CD8-positive, alpha-beta T cell (primary cell): ENCODE measurements at places on chromosomes 3 and 15.

- DNase-seq = no peak
Measured at GRCh38 chr3:27649277-27649676, 72.8 kb downstream of the EOMES start.

GRCh38 chr15:66767240-66767659 is 65.2 kb downstream of the SMAD6 start:
- no peak for DNase-seq

GRCh38 chr15:88745696-88746095 is 57.5 kb upstream of the ACAN start:
- no peak for DNase-seq

DNA sequence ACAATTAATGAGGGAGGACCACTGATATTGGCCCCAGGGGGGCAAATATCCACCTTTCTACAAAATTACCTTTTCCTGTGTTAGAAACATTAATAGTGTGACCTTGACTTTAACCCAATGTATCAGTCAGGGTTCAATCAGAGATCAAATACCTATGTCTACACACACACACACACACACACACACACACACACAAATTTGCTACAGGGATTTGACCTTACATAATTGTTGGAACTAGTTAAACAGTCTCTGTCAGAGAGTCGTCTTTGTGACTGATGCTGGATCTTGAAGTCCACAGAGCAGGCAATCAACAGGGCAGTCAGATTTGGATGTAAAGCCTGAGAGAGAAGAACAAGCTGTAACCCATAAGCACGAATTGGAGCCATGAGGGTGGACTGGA is 32.5 kb downstream of the TM4SF4 start:
- DNase-seq = no peak

- DNase-seq = no peak
Measured at GRCh38 chr3:42871592-42872196, 4.0 kb downstream of the CYP8B1 start.

DNA sequence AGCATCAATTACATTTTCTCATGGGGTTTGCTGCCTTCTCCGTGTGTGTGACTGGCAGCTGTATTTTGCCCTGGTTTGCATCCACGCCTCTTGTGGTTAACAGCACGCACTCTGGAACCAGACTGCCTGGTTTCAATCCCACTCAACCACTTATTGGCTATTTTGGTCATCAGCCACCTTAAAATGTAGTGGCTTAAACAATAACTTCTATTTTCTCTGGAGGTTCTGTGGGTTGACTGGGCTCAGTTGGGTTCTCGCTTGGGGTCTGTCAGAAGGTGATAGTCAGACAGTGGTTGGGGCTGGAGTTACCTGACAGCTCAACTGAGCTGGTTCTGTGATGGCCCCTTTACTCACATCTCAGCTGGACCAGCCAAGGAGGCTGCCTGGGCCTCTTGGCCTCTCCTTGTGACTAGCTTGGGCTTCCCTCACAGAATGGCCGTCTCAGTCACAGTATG is 36.8 kb downstream of the EHD4 start:
- DNase-seq = peak; percentile 37

- no peak for DNase-seq
Measured at GRCh38 chr3:126541628-126542339, 16.9 kb downstream of the C3orf22 start.

- no peak for DNase-seq
Measured at GRCh38 chr15:70415398-70415797, 317.7 kb upstream of the TLE3 start.

DNA sequence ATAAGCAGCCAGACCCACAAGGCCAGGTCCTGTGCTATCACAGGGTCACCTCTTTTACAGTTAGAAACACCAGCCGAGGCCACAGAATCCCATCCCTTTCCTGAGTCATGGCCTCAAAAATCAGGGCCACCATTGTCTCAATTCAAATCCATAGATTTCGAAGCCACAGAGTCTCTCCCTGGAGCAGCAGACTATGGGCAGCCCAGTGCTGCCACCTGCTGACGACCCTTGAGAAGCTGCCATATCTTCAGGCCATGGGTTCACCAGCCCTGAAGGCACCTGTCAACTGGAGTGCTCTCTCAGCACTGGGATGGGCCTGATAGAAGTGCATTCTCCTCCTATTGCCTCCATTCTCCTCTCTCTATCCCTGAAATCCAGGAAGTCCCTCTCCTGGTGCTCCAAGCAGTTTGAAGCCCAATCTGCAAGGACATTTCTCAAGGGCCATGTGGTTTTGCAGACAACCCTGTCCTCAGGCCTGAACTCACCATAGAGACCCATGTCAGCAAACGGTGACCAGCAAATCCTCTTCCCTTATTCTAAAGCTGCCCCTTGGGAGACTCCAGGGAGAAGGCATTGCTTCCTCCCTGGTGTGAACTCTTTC is 39.6 kb downstream of the TGM4 start:
- DNase-seq = peak; percentile 40

- DNase-seq = no peak
Measured at GRCh38 chr3:107928084-107928445, 162.8 kb downstream of the CD47 start.

DNA sequence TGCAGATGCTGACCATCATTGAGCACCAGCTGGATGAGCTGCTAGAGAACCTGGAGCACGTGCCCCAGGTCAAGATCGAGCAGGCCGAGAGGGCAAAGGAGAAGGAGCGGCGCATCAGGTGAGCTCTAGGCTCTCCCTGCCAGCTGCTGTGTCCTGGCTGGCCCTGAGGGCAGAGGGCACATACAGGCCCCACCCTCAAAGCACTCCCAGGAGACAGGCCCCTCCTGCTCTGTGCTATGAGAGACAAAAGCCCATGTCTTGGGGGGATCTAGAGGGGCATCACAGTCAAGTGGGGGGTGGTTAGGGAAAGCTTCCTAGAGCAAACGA is 39.5 kb downstream of the CFAP100 start:
- DNase-seq = no peak
